ENCODE measurements at places on chromosomes 3 and 15.

DNA sequence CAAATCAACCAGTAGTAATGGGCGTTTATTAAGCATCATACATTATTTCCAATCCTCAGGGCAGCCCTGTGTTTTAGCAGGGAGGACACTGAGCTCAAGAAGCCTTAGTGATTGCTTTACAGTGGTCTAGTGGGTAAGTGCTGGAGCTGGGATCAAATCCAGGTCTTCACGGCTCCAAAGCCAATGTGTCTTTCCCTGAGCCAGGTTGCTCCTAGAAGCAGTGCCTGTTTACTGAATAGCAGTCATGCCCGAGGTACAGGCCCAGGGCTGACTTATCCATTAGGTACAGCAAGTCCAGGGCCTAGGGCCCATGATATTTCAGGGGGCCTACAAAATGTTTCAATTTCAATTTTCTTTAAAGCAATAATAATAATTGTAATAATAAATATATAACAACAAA, 9.6 kb upstream of the SMAD6 start:
- no peak for DNase-seq

- DNase-seq: no peak
Measured at GRCh38 chr15:29141308-29142128, 128.1 kb downstream of the NSMCE3 start.

DNA sequence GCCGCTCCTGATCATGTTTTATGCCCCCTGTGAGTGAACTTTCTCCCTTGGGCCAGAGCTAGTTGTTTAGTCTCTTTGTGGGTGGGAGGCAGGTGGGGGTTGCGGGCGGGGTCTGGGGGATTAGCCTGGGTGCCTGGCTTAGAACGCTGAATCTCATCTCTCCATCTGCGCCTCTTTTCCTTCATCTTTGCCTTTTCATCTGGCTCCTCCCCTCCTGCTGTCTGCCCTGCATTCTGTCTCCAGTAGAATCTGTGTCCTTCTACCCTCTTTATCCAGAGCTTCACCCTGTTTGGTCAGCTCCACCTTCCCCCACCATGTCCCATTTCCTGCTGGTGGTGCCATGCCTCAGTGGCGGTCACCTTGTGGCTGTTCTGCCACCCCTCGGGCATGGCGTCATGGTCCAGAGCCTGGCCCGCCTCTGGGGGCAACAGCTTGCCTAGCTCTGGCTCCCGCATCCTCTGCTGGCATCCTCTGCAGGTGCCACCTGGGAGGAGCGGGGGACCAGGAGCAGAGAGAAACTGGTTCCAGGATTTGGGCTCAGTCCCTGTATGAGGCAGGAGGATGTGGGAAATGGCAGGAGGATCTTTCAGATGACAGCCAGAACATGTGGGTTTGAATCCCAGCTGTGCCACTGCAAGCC, 44.3 kb downstream of the PDIA5 start:
- no peak for DNase-seq

DNA sequence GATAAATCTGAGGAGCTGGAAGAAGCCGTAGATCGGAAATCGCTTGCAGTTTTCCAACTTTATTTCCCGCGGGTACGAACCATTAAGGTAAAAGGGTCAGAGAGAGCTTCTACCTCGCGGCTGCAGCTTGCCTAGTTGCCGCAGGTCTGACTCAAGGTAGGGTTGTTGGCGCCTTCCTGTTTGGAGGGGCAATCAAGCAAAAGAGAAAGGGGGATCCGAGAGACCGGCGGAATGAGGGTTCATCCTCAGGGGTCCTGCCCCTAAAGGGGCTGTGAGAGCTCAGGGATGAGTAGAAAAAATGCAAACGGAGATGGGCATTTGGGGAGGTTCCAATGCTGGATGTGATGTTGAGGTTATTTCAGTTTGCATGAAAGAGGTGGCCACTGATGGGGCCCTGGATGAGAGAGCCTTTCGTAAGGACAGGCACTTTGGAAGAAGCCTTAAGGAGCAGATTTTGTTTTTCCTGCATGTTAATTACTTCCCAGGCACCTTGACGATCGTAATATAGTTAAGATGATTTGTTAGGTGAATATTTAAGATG, 265.4 kb downstream of the CGGBP1 start:
- DNase-seq: no peak

GRCh38 chr3:23644676-23645075, 161.1 kb upstream of the UBE2E1 start:
- no peak for DNase-seq
